AG09309 (cell line): ENCODE measurements at places on chromosomes 12 and 14.

- DNase-seq, result no peak
These were observed 3.6 kb downstream of the SPRING1 start for GRCh38 chr12:116734156-116734768.

DNA sequence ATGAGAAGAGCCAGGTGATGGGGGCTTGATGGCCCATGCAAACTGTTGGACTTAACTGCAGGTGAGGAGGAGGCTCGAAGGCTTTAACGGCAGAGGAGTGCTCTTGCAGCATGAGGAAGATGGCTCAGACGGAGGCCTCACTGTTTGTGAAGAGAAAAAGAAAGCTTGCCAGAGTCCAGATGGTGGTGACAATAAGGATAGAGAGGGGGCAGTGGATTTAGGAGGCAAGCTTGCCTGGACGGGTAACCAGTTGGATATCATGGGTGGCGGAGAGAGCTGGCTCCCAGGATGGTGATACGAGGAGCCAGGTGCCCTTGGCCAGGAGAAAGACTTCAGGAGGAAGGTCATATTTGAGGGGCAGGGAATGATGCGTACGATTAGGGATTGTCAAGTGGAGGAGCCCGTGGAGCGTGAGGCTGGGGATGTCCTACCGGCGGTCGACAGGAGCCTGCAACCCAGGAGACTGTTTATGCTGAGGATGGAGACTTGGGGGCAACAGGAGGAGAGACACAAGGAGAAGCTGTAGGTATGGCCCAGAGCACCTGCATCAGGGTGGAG, 71.8 kb downstream of the CACNA1C start:
- no peak for DNase-seq

DNA sequence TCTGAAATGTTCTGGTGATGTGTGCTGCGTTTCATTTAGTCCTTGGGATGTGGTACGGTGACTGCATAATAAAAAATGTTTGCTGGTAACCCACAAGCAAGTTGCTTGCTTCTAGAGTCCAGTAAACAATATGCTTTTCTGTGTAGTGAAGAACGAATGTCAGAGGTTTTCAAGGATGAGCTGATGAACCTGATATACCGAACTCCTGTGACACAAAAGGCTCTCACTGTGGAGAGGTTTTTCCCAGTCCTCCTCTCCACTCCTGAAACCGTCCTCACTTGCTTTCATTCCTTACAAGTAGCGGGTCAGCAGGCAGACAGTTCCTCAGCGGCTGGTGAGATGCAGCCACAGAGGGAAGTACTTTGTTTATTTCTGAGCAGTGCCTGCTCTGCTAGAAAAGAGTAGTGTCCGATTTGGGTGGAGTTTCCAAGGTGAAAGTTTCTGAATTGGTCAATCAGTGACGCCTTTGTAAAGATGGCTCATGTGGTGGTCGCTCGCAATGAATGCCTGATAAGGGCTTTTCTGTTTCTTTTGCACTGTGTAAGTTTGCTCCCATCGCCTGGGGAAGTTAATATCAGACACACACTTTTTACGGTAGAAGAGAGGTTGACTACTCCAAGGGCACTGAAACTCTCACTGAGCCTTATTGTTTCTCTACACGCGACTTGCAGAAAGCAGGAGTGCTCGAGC, 3.0 kb downstream of the ETV6 start:
- no peak for DNase-seq

- DNase-seq, result no peak
These were observed 491.8 kb downstream of the NPAS3 start for GRCh38 chr14:33430414-33431035.

- no peak for DNase-seq
These were observed 98.6 kb downstream of the TAOK3 start for GRCh38 chr12:118274066-118274465.

DNA sequence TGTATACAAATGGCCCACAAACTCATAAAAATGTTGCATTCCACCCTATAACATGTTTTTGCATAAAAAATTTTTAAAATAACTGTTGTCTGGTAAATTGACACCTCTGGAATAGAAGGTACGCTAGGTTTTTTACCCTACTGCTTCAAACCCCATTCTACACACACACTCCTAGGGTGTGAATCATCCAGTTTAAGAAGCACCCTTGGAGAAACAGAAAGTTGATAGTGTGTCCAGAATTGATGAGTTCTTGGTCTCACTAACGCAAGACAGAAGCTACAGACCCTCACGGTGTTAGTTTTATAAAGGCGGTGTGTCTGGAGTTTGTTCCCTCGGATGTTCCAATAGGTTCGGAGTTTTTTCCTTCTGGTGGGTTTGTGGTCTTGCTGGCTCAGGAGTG, 158.5 kb downstream of the KLRB1 start:
- no peak for DNase-seq

DNA sequence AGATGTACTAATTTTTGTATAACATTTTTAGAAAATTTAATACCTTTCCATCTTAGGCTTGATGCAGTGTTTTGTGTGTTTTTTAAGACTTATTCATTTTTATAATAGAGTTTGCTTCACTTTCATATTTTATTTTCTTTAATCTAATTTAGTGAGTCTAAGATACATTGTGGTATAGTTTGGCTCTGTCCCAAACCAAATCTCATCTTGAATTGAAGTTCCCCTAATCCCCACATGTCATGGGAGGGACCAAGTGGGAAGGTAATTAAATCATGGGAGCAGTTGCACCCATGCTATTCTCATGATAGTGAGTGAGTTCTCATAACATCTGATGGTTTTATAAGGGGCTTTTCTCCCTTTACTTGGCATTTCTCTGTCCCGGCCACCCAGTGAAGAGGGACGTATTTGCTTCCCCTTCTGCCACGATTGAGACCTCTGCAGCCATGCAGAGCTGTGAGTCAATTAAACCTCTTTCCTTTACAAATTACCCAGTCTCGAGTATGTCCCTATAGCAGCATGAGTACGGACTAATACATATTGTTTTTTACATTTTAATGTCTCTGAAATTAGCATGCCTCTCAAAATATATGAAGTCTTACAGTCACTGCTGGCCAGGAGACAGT, 34.9 kb downstream of the GABARAPL1 start:
- DNase-seq, result no peak

DNA sequence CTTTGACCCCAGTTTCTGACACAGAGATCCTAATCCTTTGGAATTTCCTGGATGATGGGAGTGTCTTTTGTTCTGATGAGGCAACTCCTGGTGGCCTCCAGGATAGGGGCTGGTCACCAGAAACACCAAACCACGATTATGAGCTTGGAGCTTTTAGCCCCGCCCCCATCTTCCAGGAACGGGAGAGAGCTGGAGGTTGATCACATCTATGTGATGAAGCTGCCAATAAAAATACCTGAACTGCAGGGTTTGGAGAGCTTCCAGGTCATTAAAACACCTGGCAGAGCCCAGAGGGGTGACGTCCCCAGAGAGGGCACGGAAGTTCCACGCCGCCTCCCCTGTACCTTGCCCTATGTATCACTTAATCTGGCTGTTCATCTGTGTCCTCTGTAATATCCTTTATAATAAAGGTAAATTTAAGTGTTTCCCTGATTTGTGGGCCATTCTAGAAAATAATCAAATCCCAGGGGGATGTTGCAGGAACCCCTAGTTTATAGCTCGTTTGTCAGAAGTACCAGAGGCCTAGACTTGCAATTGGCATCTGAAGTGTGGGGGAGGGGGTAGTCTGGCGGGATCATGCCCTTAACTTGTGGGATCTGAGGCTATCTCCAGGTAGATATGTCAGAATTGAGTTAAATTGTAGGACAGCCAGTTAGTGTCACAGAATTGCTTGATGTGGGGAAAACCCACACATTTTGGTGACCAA, 21.2 kb downstream of the APPL2 start:
- DNase-seq, result no peak

GRCh38 chr12:7197841-7198240, 8.4 kb downstream of the PEX5 start:
- no peak for DNase-seq

DNA sequence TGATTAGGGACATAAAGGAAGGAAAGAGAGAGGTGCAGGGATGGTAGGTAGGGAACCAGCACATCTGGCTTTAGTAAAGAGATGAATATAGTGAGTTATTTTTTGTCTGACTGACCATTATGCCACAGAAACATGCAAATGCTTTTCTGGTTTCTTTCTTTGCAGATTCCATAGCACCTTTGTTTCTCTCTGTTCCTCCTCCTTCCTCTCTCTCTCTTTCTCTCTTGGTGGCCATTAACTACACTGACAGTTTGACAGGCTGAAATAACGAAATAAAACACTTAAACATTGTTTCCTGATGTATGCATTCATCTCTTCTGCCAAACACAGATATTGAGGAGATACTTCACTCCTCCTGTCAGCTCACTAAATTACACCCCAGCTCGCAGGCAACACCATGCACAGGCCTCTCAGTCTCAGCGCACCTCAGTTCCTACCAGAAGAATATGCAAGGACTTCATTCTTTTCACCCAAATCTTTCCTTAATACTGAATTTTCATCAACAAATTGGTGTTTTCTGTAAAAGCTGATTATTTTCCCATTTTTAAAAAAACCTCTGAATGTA, 406.9 kb upstream of the SOX5 start:
- no peak for DNase-seq

DNA sequence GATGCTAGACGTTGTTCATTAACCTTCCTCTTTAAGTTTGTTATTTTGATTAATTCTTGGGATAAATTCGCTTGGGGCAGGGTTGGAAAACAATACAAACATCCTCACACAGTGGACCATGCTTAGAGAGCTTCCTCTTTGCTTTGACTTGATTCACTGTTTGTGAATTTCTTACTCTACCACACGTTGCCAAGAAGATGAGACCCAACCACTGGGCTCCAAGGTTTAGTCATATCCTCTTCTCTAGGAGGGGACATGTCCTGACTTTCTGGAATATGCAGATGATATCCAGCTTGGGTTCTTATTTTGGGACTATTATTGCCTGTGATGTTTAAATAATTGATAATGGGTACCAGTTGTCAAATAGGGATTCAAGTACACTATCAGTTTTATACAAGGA, 428.2 kb downstream of the ATP23 start:
- DNase-seq, result no peak

- no peak for DNase-seq
These were observed 1277.0 kb downstream of the TMEM121 start for GRCh38 chr14:106803379-106803778.

DNA sequence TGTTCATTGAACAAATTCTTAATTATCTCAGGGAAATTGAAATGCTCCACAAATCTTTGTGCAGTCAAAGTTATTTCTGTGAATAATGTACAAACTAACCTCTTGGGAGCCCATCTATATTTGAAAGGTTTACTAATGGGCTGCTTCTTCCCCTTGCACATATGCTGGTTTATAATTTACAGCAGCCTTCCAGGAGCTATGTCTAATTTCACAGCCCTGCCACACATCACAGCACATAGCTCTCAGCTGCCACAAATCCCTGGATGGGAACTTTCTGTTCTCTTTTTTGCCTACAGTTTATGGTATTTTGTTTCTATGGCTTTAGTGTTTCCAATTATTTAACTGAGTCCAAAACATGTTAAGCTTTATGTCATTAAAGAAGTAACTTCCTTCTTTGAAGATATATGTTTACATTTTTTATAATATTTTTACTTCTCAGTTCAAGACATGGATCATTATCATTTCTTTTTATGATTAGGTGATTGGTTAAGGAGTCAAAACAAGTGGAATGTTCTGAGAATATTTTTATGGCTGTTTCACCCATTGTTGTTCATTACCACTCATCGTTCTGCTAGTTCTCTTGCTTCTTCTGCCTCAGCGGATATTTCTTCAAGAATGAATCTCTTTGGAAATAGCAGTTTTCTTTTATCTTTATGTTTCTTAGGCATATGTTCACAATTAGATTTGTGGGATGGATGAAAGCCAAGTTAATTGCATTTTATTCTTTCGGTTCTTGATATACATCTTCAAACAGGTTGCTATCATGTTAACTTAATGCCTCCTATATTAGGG, 475.6 kb upstream of the MIS18BP1 start:
- DNase-seq, result no peak

DNA sequence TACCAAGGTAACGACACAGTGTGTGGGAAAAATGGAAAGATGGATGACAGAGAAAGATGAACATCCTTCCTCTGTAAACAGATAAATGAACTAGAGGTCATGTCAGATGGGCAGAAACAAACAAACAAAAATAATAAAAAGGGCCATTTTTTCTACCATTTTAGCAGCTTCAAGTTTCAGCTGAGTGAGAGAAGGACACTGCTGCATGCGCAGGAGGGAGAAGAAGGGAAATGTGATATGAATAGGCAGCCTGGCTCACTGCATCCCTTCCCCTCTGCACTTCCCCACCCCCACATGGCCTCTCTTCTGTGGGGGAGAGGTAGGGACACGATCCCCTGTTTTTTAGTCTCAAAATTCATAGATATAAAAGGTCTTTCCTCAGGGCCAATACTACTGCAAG, 492.0 kb downstream of the NELL2 start:
- no peak for DNase-seq

DNA sequence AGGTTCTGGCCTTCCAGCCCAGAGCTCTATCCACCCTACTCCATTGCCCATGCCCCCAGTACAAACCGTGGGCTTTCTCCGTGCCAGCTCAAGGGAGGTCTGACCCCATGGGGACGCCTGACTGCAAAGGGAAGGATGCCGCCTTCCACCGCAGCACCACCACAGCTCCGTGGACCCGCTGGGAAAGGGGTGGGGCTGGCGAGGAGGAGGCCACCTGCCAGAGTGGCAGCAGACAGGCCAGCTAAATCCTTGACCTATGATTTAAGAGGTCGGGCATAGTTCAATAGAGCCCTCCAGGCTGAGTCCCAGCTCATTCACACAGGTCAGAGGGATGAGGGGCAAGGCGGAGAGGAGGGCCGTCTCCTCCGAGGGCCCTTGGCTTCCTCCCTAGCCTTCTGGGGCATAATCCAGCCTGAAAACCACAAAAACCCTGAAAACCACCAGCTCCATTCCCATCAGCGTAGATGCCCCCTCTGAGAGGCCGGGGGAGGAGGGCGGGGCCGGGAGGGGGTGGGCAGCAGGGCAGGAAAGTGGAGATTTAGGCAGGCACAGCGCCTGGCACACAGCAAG, 14.9 kb upstream of the FIGNL2 start:
- no peak for DNase-seq

GRCh38 chr12:77344651-77345050, 279.3 kb upstream of the E2F7 start:
- no peak for DNase-seq

GRCh38 chr14:74985028-74985310, 17.8 kb upstream of the EIF2B2 start:
- no peak for DNase-seq

DNA sequence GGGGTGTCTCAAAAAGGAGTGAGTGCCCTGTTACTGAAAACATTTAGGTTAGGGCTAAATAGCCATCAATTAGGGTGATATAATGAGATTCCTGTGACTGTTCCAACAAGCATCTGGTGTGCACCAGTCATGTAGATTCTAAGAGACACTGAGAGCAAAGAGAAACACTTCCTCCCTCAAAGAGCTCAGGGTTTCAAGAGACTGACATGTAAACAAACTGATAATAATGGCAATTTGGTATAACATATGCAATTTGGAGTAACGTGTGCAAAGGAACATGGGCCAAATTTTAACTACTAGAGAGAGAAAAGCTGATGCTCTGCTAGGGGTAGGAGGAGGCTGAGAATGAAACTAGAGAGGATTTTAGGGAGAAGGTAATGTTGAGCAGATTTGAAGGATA, 237.1 kb downstream of the BMP4 start:
- DNase-seq, result no peak
